Hematopoietic multipotent progenitor cell treated with erythropoietin and hydrocortisone succinate and interleukin-3 and kit ligand, for 17 days (in vitro differentiated cells): ENCODE measurements at places on chromosomes 2 and 18.

GRCh38 chr2:54572636-54573536 is 116.8 kb downstream of the SPTBN1 start:
- no peak for DNase-seq

- DNase-seq = no peak
Measured at GRCh38 chr2:77395011-77395410, 127.2 kb downstream of the LRRTM4 start.

GRCh38 chr18:75678627-75679026 is 251.1 kb upstream of the SMIM21 start:
- DNase-seq = no peak

DNA sequence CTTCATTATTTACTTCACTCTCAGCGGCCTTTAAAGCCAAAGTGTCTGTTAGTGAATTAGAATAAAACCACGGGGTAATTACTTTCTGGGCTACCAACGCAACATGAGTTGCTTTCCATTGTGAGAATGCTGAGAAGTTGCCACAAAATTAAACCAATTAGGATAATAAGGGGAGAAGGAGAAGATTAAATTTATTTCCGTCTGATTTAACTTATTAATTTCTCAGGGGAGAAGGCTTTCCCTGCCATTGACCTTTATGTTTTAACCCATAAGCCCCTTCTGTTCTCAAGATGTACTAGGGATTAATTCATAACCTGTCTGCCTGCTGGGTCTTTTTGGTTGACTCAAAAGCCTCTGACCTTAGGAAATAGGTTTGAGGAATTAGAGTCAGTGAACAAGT is 42.3 kb upstream of the IGFBP5 start:
- DNase-seq = no peak

GRCh38 chr2:229642371-229642770 is 72.0 kb downstream of the DNER start:
- DNase-seq = no peak

DNA sequence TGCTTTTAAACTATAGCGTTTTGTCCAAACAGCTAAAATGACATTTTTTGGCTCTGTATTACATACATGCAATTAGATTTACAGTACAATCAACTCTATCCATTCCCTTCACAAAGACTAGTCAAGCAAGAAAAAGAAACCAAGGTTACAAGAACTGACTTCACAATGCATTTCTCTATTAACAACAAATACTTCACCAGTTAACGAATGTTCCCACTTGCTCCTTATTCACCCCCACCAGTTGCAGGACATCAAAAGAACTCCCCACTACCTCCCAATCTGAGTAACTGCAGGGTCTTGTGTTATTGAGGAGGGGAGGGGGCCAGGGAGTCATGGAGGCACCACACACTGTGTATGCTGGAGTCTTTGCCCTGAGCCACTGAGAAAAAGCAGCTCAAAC is 34.9 kb downstream of the LAMA1 start:
- no peak for DNase-seq

GRCh38 chr2:4168834-4169233 is 465.5 kb downstream of the DCDC2C start:
- no peak for DNase-seq

GRCh38 chr2:226733189-226733858 is 66.3 kb downstream of the IRS1 start:
- DNase-seq = no peak
